ENCODE measurements at places on chromosomes 3 and 15. TPM values are rescaled to one million over a fixed set of nuclear protein-coding genes. Genes with fewer than 3 reads are reported as not detected.

- DNase-seq, result no peak
Measured at GRCh38 chr15:67082007-67082536, 16.7 kb downstream of the SMAD3 start.

Gene RHOV
- total RNA-seq, result 0.41 TPM

Gene ALS2CL
- total RNA-seq, result 0.39 TPM

Gene ZNF385D
- total RNA-seq, result not detected

GRCh38 chr3:9553948-9554513, 409 bp upstream of the LHFPL4 start:
- DNase-seq, result no peak

DNA sequence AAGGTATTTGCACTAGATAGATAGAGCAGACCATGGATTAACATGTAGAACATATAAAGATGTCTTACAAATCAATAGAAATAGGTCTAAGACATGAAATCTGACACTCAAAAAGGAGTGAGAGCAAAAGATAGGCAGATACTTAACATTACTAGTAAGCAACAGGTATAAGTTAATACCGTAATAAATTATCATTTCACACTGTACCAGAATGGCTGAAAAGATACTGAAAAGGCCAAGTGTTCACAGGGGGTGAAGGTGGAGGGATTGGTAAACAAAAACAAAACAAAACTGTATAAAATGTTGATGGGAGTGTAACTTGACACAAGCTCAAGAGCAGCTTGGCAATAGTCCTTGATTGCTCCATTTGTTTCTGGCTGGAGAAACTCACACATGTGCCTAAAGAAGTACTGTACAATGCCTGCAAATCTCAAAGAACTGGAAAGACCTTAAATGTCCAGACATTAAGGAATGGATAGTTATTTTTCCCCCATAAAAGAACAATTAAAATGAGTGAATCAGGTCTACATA, 3.5 kb downstream of the NSMCE3 start:
- no peak for DNase-seq

DNA sequence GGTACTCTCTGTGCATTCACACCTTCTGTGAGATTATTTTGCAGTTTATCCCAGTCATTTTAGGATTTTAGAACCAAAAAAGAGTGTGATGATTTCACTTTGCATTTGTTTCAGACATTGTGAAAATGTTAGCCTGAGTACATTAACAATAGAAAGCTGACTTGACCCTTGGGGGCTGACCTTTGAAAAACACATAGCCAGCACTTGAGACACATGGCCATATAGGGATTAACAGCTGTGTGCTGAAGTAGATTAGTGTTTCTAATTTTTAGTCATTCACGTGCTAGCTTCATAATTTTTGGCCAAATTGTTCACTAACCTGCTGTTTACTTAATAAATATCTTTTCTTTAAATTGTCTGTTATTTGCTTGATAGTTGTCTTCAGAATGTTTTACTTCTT, 3.5 kb downstream of the FEM1B start:
- no peak for DNase-seq

Gene PTH1R
- total RNA-seq, result not detected
